Cortex of kidney (tissue), 1 donor: ENCODE measurements at places on chromosomes 11 and 22.

DNA sequence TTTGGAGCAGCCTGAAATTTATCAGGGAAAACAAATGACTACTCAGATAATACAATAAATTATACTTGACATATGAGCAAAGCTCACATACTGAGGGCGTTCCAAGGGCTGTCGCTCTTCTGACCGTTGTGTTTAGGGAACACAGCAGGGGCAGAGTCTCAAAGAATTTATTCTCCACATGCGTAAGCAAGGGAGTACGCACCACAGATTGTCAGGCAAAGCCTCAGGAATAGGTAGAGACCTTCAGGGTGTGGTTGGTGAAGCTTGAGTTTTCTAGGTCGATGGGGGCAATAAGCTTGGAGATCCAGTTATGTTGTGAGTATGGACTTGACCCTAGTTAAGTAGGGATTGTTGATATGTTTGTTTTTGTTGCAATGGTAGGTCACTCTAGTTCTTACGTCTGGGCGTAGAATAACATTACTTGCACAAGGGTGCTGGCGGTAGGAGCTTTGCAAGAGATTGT lies 830 bp downstream of the ACAT1 start:
- no peak for DNase-seq

GRCh38 chr22:39946126-39946502 lies 14.1 kb upstream of the TMA7B start:
- no peak for DNase-seq

DNA sequence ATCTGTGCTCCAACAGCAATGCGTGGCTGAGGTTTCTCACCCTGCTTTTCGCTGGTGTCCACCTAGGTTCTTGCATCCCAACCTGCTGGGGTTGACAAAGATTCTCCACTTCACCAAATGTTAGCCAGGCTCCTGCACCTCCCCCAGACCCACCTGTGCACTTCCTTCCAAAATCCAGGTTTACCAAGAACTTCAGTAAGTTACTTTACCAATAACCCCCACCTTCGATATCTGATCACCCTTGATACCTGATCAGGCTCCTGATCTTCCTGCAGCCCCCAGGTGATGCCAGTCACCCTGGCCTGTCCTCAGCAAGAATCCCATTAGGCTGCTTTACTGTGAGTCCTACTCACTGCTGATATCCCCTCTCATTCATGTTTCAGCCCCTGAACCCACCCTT lies 1203.4 kb downstream of the TBC1D22A start:
- DNase-seq = no peak

- no peak for DNase-seq
Observed at GRCh38 chr11:123184531-123184930, 10.5 kb downstream of the CLMP start.

- DNase-seq = no peak
Observed at GRCh38 chr11:17772704-17773600, 38.4 kb downstream of the KCNC1 start.

DNA sequence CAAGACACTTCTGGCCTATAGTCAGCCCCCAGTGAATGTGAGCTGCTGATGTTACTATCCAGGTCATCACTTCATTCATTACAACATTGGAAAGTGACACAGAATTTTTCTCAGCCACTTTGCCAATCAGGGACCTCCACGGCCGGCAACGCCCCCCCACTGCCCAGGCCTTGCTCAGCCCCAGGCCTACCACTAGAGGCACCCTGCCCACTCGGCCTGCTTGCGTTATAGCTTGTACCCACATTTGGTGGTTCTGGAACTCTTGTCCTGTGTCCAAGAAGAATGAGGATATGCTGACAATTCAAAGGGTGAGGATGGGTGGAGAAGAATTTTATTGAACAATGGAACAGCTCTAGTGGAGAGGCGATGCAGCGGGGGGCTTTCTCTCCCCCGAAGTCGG lies 96.2 kb downstream of the TSPAN18 start:
- DNase-seq = no peak

- no peak for DNase-seq
Observed at GRCh38 chr22:28538922-28539321, 140.7 kb downstream of the TTC28 start.

- DNase-seq = no peak
Observed at GRCh38 chr11:128552783-128553661, 34.3 kb downstream of the ETS1 start.

DNA sequence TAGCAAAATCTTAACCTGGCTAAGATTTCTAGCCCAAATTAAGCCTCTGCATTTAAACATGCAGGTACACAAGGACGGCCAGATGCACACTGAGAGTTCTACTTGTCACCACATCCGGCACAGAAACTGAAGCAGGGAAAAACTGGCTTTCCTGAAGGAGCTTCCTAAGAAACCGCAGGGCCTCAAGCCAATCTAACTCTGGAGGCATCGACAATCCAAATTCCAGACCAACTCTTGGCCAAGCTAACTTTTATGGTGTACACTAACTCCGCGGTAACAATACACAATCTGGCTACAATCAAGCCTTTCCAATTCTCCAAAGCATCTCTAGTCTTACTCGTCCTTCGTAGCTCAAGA lies 1.2 kb downstream of the MSANTD2 start:
- DNase-seq = no peak

GRCh38 chr11:4890279-4890678 lies 8.6 kb downstream of the OR51T1 start:
- DNase-seq = no peak

- DNase-seq = no peak
Observed at GRCh38 chr11:59938132-59938531, at the start of gene OOSP1. Gene OOSP1 (plus strand): TSS chr11:59938432. CDS start chr11:59938455, 23 bp downstream.

GRCh38 chr11:84564180-84564866 lies 1062.8 kb downstream of the DLG2 start:
- no peak for DNase-seq

- DNase-seq = no peak
Observed at GRCh38 chr11:74683279-74683871, 47.9 kb downstream of the CHRDL2 start.

GRCh38 chr11:121521145-121522042 lies 68.6 kb upstream of the SORL1-AS1 start:
- no peak for DNase-seq

- no peak for DNase-seq
Observed at GRCh38 chr11:118129471-118130172, 23.0 kb downstream of the SCN4B start.

DNA sequence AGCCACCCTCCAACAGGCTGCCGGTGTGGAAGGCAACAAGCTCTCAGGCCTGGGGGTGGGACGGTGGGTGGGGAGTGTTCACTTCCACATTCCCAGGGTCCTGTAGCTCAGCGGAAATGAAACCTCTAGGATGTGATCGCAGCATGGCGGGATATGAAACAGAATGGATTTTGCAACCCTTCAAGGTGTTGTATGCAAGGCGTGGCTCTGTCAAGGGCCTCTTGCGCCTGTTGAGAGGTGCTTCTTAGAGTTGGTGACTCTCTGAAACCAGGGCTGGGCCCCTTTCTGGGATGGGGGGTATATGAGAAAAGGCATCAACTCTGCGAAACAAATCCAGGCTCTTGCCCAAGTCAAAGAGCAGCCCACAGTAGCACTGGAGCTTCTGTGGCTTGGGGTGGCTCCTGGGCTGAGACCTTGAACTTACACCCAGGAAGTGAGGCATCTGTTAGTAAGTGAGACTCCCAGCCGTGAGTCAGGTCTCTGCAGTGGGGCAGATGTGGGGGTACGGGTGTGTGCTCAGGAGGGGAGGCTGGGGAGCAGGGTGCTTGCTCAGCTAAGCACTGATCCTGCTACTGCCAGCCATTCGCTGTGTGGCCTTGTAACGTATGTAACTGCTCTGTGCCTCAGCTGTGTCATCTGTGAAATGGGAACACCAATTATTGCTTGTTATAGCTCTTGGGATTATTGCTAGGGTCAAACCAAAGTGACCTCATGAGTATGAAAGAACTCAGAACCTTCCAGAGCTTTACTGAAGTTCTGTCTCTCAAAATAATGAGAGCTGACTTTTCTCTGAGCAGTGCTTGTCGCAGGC lies 28.3 kb downstream of the NECTIN1 start:
- no peak for DNase-seq

DNA sequence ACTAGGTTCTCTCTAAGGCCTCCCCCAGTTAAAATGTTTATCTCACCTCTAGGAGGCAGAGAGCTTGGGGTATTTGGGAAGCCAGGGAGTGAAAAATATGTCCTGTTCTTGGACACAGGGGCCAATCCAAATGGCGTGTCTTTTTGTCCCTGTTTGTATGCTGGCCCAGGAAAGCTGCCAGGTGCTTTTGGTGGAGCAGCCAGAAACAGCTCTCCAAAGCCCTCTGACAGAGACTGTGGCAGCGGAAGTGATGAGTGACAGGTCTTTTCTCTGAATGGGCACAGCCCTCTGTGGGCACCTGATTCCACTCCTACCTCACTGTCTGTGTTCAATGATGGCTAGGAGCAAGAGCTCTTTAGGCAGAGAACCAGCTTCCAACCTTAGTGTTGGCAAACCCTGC lies 106.4 kb upstream of the KIRREL3 start:
- DNase-seq = no peak

GRCh38 chr11:1384199-1384970 lies 5.3 kb upstream of the BRSK2 start:
- DNase-seq = no peak

DNA sequence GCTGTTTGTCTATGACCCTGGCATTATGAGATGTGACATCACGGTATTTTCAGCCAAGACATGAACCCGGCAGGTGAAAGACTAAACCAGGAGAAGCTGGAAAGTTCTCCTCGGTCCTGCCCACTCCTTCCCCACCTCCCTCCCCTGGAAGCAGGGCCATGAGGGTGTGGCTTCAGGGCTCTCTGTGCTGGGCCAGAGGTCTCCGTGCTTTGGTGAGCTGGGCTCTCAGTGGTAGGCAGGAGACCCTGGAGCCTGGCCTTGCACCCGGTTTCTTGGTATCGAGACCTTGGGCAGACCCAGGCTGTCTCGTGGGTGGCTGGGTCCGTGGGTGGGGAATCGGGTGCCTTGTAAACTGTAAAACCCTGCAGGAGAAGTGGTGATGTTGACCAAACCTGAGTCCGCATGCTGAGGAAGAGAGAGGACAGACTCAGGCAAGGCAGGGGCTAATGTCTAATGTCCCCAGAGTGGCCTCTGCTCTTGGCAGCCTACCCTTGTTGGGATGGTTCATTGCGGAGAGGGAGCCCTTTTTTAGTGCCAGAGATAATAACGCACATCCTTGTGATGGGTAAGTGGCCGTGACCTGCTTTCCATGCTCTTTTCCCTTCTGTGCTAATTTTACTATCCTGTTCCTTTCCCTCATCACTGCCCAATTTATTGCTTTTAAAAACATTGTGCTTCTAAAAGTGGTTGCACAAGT lies 48.6 kb upstream of the PARVG start:
- DNase-seq = no peak

DNA sequence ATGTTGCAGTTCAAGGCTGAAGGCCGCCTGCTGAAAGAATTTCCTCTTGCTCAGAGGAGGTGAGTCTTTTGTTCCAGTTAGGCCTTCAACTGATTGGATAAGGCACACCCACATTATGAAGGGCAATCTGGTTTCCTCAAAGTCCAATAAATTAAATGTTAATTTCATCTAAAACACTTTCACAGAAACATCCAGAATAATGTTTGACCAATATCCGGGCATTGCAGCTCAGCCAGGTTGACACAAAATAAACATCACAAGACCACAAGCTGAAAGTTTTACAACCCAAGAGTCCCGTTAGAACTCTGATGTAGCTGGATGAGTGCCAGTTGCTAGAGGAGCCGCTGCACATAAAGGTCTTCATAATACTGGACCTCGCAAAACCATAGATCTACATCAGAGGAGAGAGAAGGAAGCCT lies 64.9 kb upstream of the EED start:
- no peak for DNase-seq

DNA sequence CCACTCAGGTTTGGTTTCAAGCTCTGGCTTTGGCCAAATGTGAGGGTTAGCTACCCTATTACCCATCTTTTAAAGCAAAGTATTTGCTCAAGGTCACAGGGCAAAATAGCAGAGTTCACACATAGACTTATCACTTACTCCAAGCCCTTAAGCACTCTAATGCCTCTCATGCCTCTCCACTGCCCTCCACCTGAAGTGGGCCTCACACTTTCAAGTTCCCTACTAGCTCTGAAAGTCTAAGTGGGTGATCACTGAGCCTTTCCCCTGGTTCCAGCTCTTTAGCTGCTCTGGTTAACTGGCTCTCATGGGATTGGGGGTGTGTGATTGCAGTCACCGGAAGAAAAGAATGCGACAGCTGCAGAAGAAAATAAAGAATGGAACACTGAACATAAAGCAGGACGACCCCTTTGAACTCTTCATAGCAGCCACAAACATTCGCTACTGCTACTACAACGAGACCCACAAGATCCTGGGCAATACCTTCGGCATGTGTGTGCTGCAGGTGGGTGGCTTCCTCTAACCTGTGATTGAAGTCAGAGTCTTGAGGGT lies 6.4 kb downstream of the NAT10 start:
- no peak for DNase-seq

GRCh38 chr22:36663561-36663960 lies 40.0 kb downstream of the CACNG2 start:
- no peak for DNase-seq

DNA sequence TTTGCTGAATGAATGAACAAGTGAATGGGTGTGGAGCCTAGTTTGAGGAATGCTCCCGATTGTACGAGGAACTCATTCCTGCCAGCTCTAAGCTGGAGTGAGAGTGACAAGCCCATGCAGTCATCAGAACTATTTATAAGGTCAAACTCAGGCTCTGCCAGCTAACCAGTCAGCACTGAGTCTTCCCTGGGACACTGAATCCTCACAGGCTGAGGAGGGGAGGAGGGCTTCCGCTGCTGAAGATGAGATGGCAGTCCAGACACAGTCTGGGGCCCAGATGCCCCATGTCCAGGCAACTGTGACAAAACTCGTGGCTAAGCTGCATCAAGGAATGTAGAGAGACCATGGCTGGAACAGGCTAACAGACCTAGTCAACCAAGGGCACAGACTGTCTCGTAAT lies 4.0 kb downstream of the LRP4 start:
- DNase-seq = no peak

- DNase-seq = no peak
Observed at GRCh38 chr11:70108250-70108649, 30.1 kb downstream of the ANO1 start.

GRCh38 chr11:94933223-94934130 lies 39.9 kb downstream of the CWC15 start:
- no peak for DNase-seq

DNA sequence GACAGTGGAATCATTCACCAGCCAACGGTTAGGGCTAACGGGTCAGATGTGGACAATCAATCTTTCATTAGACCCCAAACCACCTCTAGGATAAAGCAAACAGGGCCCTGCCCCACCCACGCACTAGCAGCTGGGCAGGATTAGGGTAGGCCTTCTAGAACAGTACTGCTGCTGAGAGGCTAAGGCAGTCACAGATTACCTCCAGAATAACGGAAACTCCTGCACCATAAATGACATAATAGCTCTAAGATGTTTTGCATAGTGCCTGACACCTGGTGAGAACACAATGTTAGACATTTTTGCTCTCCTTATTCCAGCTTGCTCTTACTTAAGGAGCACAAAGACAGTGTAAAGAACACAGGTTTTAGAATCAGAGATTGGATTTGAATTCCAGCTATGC lies 1.8 kb downstream of the SYTL2 start:
- no peak for DNase-seq

- no peak for DNase-seq
Observed at GRCh38 chr11:111845276-111846028, 25.9 kb downstream of the ALG9 start.

GRCh38 chr11:112847568-112847967 lies 113.7 kb upstream of the NCAM1 start:
- DNase-seq = no peak

- no peak for DNase-seq
Observed at GRCh38 chr11:62394825-62395538, 23.9 kb upstream of the SCGB1A1 start.
